Fibroblast of lung (primary cell): ENCODE measurements at places on chromosomes 3 and 15.

- no peaks in the 10 kb centered on the region for H3K4me1 ChIP-seq
- DNase-seq, result no peak
- no peak overlapping the region for H3K27ac ChIP-seq
- H3K4me3 ChIP-seq, result no peak overlapping the region
- H3K27me3 ChIP-seq, result no peaks in the 10 kb centered on the region
Observed at GRCh38 chr3:189780546-189781270, 149.5 kb downstream of the TP63 start.

GRCh38 chr15:78763796-78764241 lies 47.4 kb downstream of the ADAMTS7 start:
- H3K36me3 ChIP-seq, result no peaks in the 10 kb centered on the region
- no peak overlapping the region for H3K27ac ChIP-seq
- no peak overlapping the region for H3K4me3 ChIP-seq
- H3K27me3 ChIP-seq, result no peaks in the 10 kb centered on the region

DNA sequence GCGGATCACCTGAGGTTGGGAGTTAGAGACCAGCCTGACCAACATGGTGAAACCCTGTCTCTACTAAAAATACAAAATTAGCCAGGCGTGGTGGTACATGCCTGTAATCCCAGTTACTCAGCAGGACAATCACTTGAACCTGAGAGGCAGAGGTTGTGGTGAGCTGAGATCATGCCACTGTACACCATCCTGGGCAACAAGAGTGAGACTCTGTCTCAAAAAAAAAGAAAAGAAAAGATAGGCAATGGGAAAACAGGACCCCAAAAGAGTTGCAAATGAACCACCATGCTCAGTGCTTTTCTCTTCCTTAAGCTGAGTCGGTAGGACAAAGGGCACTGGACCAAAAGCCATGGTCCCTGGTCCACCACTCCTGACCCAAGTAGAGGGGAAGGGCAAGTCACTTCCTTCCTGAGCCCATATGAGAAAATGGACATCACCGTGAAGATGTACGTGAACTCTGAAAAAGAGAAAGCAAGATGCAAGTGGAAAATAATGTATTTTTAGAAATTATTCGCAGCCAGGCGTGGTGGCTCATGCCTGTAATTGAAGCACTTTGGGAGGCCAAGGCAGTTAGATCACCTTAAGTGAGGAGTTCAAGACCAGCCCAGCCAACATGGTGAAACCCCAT lies 2.6 kb downstream of the ITGB5 start:
- no peak overlapping the region for H3K4me3 ChIP-seq
- H3K4me1 ChIP-seq, result peaks cover 2% of the 10 kb centered on the region

DNA sequence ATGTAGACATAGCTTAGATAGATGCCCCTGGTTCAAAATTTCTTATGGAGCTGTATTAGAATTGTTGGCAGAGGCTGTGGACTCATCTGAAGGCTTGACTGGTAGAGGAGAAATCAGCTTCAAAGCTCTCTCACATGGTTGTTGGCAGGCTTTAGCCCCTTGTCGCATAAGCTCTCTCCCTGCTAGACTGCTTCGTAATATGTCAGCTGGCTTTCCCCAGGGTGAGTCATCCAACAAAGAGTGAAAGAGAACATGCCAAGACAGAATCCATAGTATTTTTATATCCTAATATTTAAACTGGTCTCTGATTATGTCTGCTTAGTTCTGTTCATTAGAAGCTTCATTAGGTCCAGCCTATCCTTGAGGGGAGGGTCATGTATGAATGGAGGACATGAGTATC lies 427.4 kb upstream of the NAALADL2 start:
- no peaks in the 10 kb centered on the region for H3K36me3 ChIP-seq
- no peak overlapping the region for H3K4me3 ChIP-seq
- H3K4me1 ChIP-seq, result no peaks in the 10 kb centered on the region
- H3K27ac ChIP-seq, result no peak overlapping the region

DNA sequence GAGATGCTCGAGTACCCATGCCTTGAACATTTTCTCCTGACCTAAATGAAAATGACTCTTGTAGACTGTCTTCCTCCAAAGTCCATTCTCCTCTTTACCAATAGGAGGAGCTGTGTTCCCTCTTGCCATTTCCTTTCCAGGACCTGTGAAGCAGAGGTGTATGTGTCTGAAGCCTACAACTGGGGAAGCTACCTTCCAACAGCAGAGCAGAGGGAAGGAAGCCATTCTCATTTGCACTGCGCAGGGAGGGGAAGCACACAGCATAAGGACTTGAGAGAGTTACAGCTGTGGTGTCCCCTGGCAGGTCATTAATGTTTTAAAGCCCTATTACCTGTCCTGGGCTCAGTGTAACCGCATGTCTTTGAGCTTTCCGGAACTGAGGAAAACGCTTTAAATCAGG lies 38.7 kb downstream of the HSPBAP1 start:
- no peak overlapping the region for H3K4me3 ChIP-seq
- no peaks in the 10 kb centered on the region for H3K4me1 ChIP-seq
- no peaks in the 10 kb centered on the region for H3K36me3 ChIP-seq
- peak; percentile 50 for DNase-seq

- H3K36me3 ChIP-seq, result no peaks in the 10 kb centered on the region
- H3K4me3 ChIP-seq, result no peak overlapping the region
- H3K4me1 ChIP-seq, result peaks cover 23% of the 10 kb centered on the region
- DNase-seq, result peak; percentile 65
- H3K27ac ChIP-seq, result peak overlapping the region; percentile 7
Observed at GRCh38 chr3:194364652-194365434, 4.7 kb downstream of the LRRC15 start.

GRCh38 chr3:124834723-124835718 lies 52.1 kb downstream of the ITGB5 start:
- no peaks in the 10 kb centered on the region for H3K27me3 ChIP-seq
- no peaks in the 10 kb centered on the region for H3K36me3 ChIP-seq
- H3K4me3 ChIP-seq, result no peak overlapping the region
- H3K4me1 ChIP-seq, result peaks cover 43% of the 10 kb centered on the region
- peak; percentile 91 for DNase-seq

- no peak overlapping the region for H3K4me3 ChIP-seq
- peak; percentile 53 for DNase-seq
- H3K4me1 ChIP-seq, result no peaks in the 10 kb centered on the region
- no peak overlapping the region for H3K27ac ChIP-seq
Observed at GRCh38 chr15:66027268-66027805, 158.0 kb downstream of the RAB11A start.

- no peak for DNase-seq
- peak overlapping the region; percentile 61 for H3K4me3 ChIP-seq
- peaks cover under 1% of the 10 kb centered on the region for H3K36me3 ChIP-seq
Observed at GRCh38 chr3:100333970-100334487, 528 bp upstream of the NIT2 start.

DNA sequence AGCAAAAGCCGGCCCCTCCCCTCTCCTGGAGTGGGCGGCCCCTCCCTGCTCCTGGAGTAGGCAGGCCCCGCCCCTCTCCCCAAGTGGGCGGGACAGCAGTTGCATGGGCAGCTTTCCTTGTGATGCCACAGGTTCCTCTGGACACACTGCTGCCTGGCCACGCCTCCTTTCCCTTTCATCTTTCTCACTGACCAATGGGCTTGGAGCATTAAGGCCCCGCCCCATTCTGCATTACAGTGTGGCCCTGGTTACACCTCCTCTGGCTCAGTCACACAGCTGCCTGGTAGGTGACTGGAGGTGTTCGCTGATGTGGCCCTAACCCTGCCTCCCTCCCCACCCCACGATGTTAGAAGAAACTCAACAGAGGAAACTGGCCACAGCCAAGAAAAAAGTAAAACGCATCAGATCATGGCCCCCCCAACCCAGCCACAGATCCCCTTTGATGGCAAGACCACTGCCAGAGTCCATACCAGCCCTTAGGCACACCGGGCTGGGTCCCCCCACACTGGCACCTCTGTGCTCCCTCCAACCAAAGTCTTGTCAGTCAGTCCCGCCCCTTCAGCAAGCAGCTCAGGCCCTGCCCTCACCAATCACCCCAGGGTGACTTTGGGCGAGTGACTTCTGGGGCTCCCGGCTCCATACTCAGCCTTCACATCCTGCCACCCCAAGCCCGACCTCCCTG lies 84.3 kb downstream of the ADAMTS7 start:
- no peaks in the 10 kb centered on the region for H3K27me3 ChIP-seq
- no peaks in the 10 kb centered on the region for H3K36me3 ChIP-seq
- H3K27ac ChIP-seq, result no peak overlapping the region
- H3K4me1 ChIP-seq, result no peaks in the 10 kb centered on the region

GRCh38 chr15:60486742-60487141 lies 7.8 kb upstream of the ICE2 start:
- H3K36me3 ChIP-seq, result no peaks in the 10 kb centered on the region
- H3K27ac ChIP-seq, result no peak overlapping the region
- H3K4me3 ChIP-seq, result no peak overlapping the region

- peak overlapping the region; percentile 74 for H3K4me3 ChIP-seq
- peaks cover 3% of the 10 kb centered on the region for H3K4me1 ChIP-seq
- no peaks in the 10 kb centered on the region for H3K27me3 ChIP-seq
- peak overlapping the region; percentile 71 for H3K27ac ChIP-seq
- H3K36me3 ChIP-seq, result peaks cover 2% of the 10 kb centered on the region
- DNase-seq, result peak; percentile 30
Observed at GRCh38 chr3:132723024-132723950, 1.1 kb upstream of the NPHP3 start.

- H3K4me1 ChIP-seq, result peaks cover 9% of the 10 kb centered on the region
- DNase-seq, result no peak
- H3K27ac ChIP-seq, result no peak overlapping the region
- H3K27me3 ChIP-seq, result no peaks in the 10 kb centered on the region
Observed at GRCh38 chr15:35167675-35168074, 82.6 kb upstream of the NANOGP8 start.

DNA sequence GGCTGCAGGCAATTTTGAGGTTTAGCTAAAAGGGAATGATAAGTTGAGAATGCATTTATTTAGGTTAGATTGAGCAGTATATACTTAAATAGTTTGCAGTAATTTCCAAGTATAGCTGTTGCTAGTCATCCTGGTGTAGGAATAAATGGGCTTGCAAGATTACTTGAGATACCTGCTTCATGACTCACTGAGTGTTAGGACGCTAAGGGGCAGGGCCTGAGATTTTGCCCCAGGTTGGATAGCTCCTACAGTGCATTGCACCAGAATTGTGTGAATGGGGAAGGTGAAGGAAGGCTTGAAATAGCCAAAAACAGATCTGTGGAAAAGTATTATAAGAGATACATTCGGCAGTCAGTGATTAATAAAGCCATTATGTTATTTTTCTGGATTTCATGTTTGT lies 72.8 kb downstream of the KCNH8 start:
- H3K27ac ChIP-seq, result no peak overlapping the region
- no peaks in the 10 kb centered on the region for H3K36me3 ChIP-seq
- no peaks in the 10 kb centered on the region for H3K27me3 ChIP-seq
- no peak overlapping the region for H3K4me3 ChIP-seq
- no peak for DNase-seq
- no peaks in the 10 kb centered on the region for H3K4me1 ChIP-seq

- no peak overlapping the region for H3K4me3 ChIP-seq
- DNase-seq, result no peak
- no peaks in the 10 kb centered on the region for H3K36me3 ChIP-seq
- H3K27ac ChIP-seq, result no peak overlapping the region
- no peaks in the 10 kb centered on the region for H3K4me1 ChIP-seq
- no peaks in the 10 kb centered on the region for H3K27me3 ChIP-seq
Observed at GRCh38 chr15:90287101-90287500, 21.6 kb downstream of the NGRN start.

DNA sequence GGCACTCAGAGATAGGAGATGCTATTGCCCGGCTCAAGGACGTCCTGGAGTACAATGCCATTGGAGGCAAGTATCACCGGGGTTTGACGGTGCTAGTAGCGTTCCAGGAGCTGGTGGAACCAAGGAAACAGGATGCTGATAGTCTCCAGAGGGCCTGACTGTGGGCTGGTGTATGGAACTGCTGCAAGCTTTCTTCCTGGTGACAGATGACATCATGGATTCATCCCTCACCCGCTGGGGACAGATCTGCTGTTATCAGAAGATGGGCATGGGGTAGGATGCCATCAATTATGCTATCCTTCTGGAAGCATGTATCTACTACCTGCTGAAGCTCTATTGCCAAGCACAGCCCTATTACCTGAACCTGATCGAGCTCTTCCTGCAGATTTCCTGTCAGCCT lies 26.4 kb downstream of the BCL2A1 start:
- peaks cover 3% of the 10 kb centered on the region for H3K4me1 ChIP-seq
- H3K4me3 ChIP-seq, result no peak overlapping the region
- DNase-seq, result no peak
- no peaks in the 10 kb centered on the region for H3K36me3 ChIP-seq
- H3K27ac ChIP-seq, result no peak overlapping the region

DNA sequence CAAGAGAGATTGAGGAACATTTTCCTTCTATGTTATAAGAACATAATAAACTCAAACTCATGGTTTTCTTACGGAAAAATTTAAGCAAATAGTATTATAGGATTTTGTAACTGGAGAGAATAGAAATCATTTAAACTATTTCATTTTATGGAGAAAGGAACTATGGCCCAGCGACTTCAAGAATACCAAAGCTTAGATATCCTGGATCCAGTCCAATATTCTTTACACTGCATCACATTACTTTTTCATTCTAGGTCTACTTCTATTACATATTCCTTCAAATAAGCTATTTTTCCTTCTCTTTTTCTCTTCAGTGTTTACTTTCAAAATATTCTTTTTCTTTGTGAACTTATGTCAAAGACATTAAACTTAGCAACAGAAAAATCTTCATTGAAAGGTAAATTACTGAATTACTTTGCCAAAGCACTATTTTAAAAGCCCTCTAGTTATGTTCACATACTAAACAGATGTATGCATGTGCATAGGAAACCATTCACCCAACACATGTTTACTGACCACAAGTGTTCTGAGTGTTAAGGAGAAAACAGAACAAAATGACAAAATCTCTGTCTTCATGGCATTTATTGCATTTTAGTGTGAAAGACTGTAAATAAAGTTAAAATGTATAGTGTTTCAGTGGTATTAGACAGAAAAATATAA lies 20.4 kb downstream of the KPNA4 start:
- H3K27me3 ChIP-seq, result no peaks in the 10 kb centered on the region
- H3K27ac ChIP-seq, result no peak overlapping the region
- DNase-seq, result peak; percentile 27
- H3K36me3 ChIP-seq, result no peaks in the 10 kb centered on the region
- H3K4me3 ChIP-seq, result no peak overlapping the region

- peaks cover 4% of the 10 kb centered on the region for H3K4me1 ChIP-seq
- peak overlapping the region; percentile 15 for H3K27ac ChIP-seq
- no peaks in the 10 kb centered on the region for H3K36me3 ChIP-seq
- H3K4me3 ChIP-seq, result no peak overlapping the region
Observed at GRCh38 chr3:113231827-113232253, 20.5 kb downstream of the BOC start.
